Activated naive CD4-positive, alpha-beta T cell treated with Interleukin-2 at 50 U/mL for 16 hours (primary cell): ENCODE measurements at places on chromosomes 7 and 10.
A peak's percentile ranks its signal among the peaks of the same experiment; 100 is the strongest.

- no peak for DNase-seq
Measured at GRCh38 chr10:78641693-78642092, 427.1 kb upstream of the ZMIZ1 start.

DNA sequence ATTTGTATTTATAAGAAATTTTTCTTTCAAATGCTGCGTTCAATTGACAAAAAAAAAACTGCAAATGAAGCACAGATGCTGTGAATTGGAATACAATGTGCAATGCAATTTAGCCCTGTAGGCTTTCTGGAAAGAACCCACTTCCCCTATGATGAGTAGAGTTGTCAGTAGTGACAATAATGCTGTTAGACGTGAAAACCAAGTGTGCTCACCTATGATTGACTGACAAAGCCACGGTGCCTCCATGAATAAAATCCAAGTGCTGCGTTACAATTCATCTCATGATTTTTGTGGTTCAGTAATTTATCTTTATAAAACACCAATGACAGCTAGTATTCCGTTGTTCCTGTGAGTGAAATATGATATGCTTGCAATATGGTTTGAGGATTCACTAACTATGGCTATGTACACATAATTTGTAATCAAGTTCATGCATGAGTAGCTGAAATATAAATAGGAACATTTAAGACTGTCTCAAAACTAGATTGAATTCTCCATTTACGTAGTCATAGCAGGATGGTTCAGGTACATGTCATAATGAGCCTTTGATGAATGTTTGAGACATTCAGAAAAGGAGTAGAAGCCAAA lies 1160.3 kb downstream of the CNTNAP2 start:
- DNase-seq: no peak

GRCh38 chr10:91389636-91390512 lies 20.3 kb upstream of the HECTD2 start:
- no peak for DNase-seq

GRCh38 chr7:12638851-12639456 lies 48.5 kb upstream of the ARL4A start:
- no peak for DNase-seq

DNA sequence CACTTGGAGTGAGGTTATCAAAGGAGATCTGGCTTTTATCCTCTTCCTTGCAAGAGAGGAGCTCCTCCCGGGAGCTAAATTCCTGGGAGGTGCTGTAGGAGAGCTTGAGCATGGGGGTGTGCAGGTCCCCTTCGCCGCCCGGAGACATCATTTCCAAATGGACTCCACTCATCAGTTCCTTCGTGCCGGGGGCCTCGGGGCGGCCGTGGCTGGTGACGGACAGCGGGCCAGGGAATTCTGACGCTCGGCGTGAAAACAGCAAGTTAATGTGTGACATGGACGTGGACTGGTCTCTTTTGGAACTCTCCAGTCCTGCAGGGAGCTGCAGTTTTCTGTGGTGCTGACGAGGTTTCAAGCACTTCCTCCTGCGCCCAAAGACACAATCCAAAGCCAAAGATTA lies 45.7 kb upstream of the NMT2 start:
- no peak for DNase-seq

GRCh38 chr7:100428199-100428966 lies at the start of gene ZCWPW1:
Gene ZCWPW1 (minus strand): TSS chr7:100428703. CDS start chr7:100420649, 8,054 bp downstream.
- DNase-seq: peak; percentile 95

DNA sequence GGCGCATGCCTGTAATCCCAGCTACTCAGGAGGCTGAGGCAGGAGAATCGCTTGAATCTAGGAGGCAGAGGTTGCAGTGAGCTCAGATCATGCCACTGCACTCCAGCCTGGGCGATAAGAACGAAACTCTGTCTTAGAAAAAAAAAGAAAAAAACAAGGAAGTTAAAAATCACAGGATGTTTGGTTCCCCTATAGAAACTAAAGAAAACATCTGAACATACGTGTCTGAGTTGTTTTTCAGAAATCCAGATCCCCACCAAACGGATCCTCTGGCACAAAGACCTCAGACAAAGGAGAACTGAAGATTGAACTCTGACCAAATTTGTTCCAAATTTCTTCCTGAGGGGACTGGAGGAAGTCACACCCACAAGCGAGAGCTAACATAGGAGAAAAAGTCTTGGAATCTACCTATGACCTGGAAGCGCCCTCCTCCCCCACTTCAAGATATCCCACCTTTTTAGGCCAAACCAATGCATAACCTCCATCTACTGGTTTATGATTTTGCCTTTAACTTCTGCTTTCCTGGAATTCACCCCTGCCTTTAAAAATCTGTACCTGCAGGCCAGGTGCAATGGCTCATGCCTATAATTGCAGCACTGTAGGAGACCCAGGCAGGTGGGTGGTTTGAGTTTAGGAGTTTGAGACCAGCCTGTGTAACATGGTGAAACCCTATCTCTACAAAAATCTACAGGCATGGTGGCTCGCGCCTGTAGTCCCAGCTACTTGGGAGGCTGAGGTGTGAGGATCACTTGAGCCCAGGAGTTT lies 19.7 kb upstream of the SIRT1 start:
- no peak for DNase-seq

DNA sequence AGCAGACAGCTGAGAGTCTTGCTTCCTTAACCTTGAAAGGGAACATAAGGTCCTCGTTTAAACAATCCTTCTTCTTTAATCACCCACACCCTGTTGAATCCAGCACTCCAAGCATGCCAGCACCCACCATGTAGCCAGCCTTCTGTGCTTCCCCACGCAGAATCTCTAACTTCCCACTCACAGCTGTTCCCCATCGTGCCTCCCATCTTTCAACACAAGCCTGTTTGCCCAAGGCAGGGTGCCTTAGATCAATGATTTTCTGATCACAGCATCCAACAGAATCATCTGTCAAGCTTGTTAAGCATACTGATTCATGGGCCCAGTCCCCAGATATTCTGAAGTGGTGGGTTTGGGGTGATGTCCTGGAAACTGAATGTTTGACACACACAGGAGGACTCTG lies 530.8 kb downstream of the SH2D4B start:
- DNase-seq: no peak

DNA sequence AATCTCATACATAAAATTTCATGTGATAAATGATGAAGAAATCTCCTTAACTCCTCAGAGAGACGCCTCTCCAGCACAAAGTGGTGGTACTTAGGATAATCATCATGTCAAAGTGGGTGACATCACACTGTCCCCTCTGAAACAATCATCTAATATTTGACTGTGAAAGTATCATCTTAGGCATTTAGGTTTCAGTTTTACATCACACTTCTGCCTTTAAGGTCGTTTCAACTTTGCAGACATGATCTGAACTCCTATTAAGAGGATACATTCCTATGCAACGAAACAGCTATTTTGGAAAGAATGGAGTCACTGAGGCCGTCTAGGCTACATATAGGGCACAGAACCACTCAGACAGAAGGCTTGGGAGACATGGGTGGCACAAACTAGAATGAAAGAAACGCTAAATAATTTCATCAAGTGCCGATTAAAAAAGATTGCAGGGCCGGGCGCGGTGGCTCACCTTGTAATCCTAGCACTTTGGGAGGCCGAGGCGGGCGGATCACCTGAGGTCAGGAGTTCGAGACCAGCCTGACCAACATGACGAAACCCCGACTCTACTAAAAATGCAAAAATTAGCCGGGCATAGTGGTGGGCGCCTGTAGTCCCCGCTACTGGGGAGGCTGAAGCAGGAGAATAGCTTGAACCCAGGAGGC lies 2.0 kb downstream of the VOPP1 start:
- DNase-seq: no peak

- DNase-seq: no peak
Measured at GRCh38 chr10:129365767-129366402, 101.2 kb upstream of the MGMT start.

DNA sequence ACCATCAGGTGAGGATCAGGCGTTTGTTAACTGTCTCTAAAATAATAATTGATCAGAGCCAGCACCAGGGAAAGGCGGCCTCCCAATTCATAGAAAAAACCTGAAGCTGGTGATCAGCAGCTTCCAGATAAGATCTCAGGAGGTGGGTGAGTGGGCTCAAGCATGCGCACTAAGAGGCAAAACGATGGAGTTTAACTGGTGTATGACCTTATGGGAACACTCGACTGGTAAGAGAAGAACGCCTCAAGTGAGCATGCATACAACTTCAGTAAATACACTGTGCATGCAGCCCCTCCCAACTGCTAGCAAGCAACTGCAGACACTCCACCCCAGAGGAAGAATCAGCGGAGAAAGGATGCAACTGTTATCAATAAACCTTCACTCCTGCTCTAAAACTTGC lies 18.1 kb downstream of the RAPGEF5 start:
- DNase-seq: no peak

DNA sequence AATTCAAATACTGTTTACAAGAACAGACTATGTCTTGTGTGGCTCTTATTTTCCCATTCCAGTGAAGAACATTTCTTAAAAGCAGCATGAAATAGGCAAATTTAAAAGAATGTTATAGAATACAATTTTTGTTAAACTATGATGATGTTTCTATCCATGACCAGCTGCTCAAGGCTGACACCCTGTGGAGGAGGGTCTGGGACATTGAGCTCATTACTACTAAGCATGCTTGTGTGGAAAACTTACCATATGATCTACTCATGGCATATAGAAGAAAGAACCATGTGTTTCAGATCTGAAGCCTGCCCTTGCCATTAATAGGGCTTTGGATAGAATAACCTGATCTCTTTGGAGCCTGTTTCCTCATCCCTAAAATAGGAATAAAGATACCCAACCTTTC lies 125.0 kb downstream of the FOXP2 start:
- DNase-seq: no peak

GRCh38 chr7:124308384-124308783 lies 275.5 kb upstream of the TMEM229A start:
- DNase-seq: no peak

DNA sequence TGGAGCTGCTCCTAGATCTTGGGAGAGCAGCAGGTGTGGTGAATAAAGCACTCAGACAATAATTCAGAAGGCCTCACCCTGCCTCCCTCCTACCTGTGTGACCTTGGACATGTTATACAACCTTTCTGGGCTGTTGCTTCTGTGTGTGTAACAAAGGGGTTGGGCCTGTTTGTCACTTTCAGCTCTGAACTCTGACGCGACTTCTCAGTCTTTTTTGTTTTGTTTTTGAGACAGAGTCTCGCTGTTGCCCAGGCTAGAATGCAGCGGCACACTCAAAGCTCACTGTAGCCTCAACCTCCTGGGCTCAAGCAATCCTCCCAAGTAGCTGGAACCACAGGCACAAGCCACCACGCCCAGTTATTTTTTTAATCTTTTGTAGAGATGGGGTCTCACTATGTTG lies 89.3 kb downstream of the DNMBP start:
- no peak for DNase-seq

GRCh38 chr10:79137826-79138225 lies 69.1 kb downstream of the ZMIZ1 start:
- DNase-seq: peak; percentile 41

DNA sequence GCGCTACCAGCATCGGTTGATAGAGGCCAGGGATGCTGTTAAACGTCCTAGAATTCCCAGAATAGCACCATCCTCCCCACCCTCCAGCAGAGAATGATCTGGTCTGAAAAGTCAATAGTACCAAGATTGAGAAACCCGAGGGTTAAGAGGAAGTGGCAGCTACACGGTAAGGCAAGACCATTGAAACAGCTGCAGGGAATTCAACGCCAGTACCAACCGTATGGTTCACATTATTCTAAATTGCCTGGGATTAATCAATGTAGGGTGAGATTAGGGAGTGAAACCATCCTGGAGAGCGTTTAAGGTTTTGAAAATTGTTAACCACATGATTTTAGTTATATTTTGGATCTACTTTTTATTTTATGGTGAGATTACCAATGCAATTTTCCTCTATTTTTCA lies 352.2 kb downstream of the PRPF18 start:
- no peak for DNase-seq

DNA sequence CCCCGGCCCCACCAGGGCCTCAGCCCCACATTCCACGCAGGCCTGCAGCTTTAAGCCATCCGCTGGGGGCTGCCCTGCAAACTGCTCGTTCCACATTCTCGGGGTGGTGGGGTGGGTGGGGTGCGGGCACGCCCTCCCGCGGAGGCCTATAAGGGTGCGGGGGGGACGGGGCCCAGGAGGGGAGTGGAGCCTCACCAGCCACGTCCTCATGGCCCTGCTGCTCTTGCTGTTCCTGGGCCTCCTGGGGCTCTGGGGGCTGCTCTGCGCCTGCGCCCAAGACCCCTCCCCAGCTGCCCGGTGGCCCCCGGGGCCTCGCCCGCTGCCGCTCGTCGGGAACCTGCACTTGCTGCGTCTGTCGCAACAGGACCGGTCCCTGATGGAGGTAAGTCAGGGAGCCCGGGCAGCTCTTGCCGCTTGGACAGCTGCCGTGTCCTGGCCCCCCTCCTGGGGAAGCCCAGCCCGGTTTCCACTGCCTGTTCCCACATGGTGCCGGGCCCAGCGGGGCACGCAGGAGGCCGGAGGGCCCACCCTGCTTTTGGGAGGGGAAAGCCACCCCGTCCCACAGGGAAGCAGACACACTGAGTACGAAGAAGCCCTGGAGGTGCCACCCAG lies at the start of gene CYP2W1:
Gene CYP2W1 (plus strand): TSS at position 178 of the 612 bp plus-strand sequence. CDS start 31 bp downstream, at position 209.
- DNase-seq: no peak

- no peak for DNase-seq
Measured at GRCh38 chr10:60367024-60367423, 22.7 kb downstream of the ANK3 start.

GRCh38 chr10:80260295-80261243 lies 28.9 kb downstream of the MAT1A start:
- peak; percentile 23 for DNase-seq

DNA sequence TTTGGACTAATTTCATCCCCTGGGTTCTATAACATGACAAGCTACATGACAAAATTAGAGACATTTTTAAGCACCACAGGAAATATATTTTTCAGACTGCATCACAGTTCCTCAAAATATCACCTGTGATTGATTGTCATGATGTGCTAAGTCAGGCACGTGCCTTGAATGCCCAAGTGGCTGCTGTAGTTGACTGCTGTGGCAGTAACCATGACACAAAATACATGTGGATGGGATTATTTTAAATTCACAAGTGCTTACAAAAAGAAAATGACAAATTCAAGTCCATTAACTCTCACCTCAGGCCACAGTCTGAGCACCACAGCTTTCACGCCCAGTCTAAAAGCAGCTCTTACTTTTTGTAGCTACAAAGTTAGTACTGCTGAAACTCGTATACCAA lies 45.5 kb downstream of the TNPO3 start:
- DNase-seq: no peak

DNA sequence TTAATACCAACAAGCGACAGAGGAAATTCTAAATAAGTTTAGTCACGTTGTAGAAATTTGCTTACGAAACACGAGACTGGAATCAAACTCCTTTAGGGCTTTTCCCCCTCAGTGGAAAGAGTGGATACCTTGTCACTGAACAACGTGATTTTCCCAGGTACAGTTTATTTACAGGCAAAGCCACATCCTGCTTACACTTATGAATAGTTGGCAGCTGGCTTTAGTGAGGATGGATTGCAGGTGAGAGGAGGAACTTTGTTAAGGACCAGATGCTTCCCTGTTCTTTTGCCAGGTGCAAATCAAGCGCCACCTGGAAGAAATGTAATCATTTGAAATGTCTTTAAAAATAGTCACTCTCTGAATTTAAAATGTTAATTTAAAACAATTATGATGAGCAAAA lies 282.4 kb downstream of the ADARB2 start:
- no peak for DNase-seq

GRCh38 chr10:44015702-44016500 lies 367.2 kb upstream of the ZNF32 start:
- no peak for DNase-seq

GRCh38 chr7:155591055-155591775 lies 44.9 kb upstream of the CNPY1 start:
- no peak for DNase-seq
